ENCODE measurements at places on chromosomes 2 and 18. TPM values are rescaled to one million over a fixed set of nuclear protein-coding genes. Genes with fewer than 3 reads are reported as not detected.

Gene PLCL1
- 0.27 TPM for total RNA-seq

Gene TUBB8B
- not detected for total RNA-seq

Gene RRM2
- total RNA-seq, result 7.0 TPM

Gene REG1B
- total RNA-seq, result under 0.01 TPM

Gene HRH4
- 0.54 TPM for total RNA-seq

Gene MOCOS
- total RNA-seq, result under 0.01 TPM

Gene PRKAG3
- total RNA-seq, result not detected

Gene CHRNG
- not detected for total RNA-seq

Gene SATB2
- total RNA-seq, result not detected

Gene SLC38A11
- not detected for total RNA-seq

Gene DSC2
- 0.27 TPM for total RNA-seq

Gene ASB18
- total RNA-seq, result under 0.01 TPM

Gene MTIF2
- 19.1 TPM for total RNA-seq

Gene KLHL41
- under 0.01 TPM for total RNA-seq

Gene LHCGR
- total RNA-seq, result not detected

Gene LRRTM1
- not detected for total RNA-seq

Gene GCA
- 72.2 TPM for total RNA-seq

Gene HOXD3
- total RNA-seq, result not detected

Gene ALPP
- total RNA-seq, result 0.27 TPM

Gene ACKR3
- 31.0 TPM for total RNA-seq

Measured in hematopoietic multipotent progenitor cell (in vitro differentiated cells).